ENCODE measurements at places on chromosomes 1 and 21. TPM values are rescaled to one million over a fixed set of nuclear protein-coding genes. Genes with fewer than 3 reads are reported as not detected.
A peak's percentile ranks its signal among the peaks of the same experiment; 100 is the strongest.

GRCh38 chr1:110545492-110545891, 26.5 kb upstream of the KCNA10 start:
- no peak for DNase-seq

The NTNG1 gene
- polyA plus RNA-seq, result 9.7 TPM

GRCh38 chr1:147413110-147413605, 128.1 kb upstream of the BCL9 start:
- DNase-seq, result no peak

DNA sequence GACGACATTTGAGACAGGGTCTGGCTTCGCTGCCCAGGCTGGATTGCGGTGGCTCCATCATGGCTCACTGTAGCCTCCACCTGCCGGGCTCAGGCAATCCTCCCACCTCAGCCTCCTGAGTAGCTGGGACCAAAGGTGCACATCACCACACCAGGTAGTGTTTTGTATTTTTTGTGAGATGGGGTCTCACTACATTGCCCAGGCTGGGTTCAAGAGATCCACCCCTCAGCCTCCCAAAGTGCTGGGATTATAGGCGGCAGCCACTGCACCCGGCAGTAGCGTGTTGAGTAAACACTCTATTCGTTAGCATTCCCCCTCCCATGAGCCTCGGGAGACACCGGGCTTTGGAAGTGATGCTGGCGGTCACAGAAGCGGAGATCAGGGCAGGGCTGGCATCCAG, 6.8 kb upstream of the C1QTNF12 start:
- no peak for DNase-seq

The C4BPA gene
- 0.17 TPM for polyA plus RNA-seq

The CLCC1 gene
- polyA plus RNA-seq, result 34.0 TPM

DNA sequence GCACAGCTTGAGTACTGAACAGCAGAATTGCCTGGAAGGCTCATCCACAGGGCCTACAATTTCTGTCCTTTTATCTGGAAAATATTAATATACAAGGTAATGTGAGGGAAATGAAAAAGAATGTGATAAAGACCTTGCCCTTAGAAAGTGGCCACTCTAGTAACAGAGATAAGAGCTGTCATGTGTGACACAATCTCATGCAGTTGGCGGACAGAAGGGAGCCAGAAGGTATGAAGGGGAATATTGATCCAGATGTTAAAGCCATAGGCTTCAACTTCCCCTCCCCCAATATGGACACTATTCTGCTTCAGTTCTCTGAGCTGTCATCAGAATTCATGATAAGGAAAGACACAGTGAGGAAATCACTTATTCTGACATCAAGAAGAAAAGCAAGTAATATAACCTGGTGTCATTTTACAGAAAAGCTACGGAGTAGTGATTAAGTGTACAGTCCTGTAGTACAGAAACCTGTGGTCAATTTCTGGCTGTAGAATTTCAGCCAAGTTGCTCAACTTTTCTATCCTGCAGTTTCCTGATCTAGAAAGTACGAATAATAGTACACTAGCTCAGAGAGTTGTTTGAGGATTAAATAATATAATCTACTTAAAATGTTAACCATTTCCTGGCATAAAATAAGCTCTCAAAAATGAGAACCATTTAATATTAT, 572.1 kb downstream of the DPYD start:
- DNase-seq, result no peak

The MROH7 gene
- 5.9 TPM for polyA plus RNA-seq

DNA sequence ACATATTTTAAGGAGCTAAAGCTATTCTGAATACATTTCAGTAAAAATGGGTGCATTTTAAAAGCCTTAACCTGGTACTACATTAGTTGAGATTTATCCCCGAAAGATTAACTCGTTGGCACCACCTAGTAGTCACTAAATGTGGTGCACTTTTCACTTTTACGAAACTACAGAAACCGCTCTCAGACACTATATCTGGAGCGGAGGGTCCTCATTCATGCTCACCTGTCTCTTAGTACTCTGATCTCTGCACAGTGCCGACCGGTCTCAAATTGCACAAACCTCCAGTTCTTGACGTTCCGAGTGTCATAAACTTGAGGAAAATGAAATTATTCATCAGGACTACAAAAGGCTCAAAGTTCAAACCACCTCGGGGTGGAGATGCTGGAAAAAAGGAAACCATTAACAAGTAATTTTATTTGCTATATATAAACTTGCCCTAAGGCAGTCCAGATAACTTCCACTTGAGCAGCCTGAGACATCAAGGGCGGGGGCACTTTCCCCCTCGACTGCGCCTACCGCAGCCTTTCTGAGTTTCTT, 722 bp downstream of the LZIC start:
- peak; percentile 29 for DNase-seq

DNA sequence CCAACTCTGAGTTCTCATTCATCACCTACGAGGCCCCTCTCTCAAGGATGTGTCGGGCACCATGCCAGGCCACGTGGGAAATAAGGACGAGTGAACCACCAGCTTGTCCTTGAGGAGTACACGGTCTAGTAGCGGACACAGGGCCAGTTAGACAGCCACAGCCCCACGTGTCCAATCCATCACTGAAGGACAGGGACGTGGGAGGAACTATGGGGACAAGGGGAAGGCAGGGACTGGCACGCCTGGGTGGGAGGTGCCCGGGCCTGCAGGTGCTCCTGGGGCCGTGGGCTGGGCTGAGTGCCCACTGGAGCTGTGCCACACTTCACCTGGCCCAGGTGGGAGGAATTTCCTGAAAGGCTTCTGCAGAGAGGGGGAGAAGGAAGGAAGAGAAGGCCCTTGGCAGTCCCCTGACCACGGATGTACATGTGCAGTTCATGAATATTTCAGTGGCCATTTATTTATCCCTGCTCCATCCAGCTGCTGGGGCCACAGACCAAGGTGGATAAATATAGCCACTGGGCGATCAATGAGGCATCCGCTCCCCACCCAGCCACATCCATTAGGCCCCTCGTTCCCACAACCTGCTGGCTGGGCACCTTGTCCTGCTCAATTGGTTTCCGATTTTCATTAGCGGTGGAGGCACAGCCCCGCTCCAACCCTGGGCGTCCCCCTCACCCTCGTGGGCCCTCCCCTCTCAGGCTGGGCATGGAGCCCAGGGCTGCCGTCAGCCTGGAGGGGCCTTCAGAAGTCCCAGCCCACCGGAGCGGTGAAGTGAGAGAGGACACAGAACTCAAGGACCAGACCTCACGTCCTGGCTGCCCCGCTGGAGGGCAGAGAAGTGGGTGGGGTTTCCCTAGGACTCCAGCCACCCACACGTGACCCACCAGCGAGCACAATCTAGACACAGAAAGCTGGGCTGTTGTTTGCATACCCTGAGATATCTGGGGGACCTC, 59.5 kb downstream of the CASZ1 start:
- no peak for DNase-seq

The PLD5 gene
- 1.4 TPM for polyA plus RNA-seq

The KLF17 gene
- not detected for polyA plus RNA-seq

DNA sequence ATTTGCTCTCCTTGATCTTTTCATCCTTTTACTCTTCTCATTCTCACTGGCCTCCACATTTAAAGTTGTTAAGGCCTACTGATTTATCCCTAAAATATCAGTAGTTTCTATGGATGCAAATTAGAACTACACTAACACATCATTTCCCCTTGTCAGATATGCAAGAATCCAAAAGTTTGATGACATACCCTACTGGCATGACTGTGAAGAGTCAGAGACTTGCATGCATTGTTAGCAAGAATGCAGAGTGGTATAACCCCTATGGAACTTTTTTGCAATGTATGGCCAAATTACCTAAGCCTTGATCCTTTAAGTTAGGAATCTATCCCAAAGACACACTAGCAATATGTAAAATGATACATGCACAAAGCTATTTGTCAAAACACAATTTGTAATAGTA, 23.6 kb upstream of the HIVEP3 start:
- DNase-seq, result no peak

GRCh38 chr1:113542221-113542701, 151.9 kb downstream of the MAGI3 start:
- DNase-seq, result no peak

GRCh38 chr1:12146343-12147112, 20.3 kb upstream of the TNFRSF1B start:
- no peak for DNase-seq

The RNF223 gene
- 0.31 TPM for polyA plus RNA-seq

The KIFAP3 gene
- polyA plus RNA-seq, result 39.9 TPM

GRCh38 chr1:55289614-55290013, 74.5 kb upstream of the USP24 start:
- no peak for DNase-seq

DNA sequence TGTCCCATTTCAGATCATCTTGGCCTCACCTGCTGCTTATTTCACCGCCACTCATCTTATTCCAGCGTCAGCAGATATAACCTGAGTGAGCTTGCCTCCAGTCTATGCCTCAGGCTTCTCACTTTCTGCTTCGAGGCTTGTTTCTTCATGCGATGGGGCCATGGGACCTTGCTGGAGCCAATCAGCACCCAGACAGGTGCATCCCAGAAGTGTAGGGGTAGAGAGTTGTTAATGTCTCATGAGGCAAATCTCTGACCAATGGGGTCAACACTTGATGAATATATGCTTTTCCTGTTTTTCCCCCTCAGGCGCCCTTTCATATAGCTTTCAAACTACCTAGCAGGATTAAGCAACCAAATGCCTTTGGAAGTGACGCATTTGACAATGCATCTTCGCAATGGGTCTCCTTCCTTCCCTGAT, 935 bp upstream of the YIPF1 start:
- DNase-seq, result no peak

The TTC39A gene
- polyA plus RNA-seq, result 5.0 TPM

- DNase-seq, result no peak
Observed at GRCh38 chr21:37446552-37446951, 80.0 kb downstream of the DYRK1A start.
